HAP-1 (cell line): ENCODE measurements at places on chromosomes 5 and 9.

GRCh38 chr9:33818847-33819500 lies 2.0 kb downstream of the UBE2R2 start:
- no peak for DNase-seq

GRCh38 chr9:22044583-22044982 lies 35.5 kb upstream of the CDKN2B start:
- no peak for DNase-seq

DNA sequence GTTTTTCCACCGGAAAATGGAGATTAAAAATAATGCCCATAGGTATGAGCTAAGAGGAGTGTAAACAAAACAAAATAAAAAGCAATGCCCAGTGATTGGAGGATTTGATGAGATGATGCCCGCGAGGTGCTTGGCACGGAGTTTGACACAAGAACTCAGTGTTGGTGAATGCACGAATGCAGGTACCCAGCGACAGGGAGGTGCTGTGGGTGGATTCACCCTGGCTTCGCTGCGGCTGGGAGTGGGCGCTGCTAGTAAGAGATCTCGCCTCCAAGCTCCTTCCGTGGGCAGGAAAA lies 526 bp upstream of the STXBP1 start:
- DNase-seq = no peak

- DNase-seq = no peak
These were observed 48.4 kb upstream of the EPB41L4B start for GRCh38 chr9:109369285-109369684.

DNA sequence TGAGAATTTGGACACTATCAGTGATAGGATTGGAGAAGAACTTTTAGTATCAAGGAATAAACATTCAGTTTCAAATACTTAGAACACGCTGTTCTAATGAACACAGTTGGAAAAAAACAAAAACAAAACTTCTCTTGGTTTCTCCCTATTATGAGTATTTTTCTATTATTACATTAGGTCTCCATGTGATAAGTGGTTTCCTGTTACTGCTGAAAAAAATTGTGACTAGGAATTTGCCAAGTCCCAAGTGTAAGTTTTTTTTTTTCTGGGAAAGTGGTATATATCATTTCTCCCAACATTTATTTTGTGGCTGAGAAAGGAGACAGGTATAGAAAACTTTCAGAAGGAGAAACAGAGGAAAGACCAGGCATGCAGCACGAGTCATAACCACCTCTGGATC lies 41.1 kb downstream of the PCSK1 start:
- no peak for DNase-seq

GRCh38 chr5:142915813-142916424 lies 145.7 kb downstream of the ARHGAP26 start:
- DNase-seq = peak; percentile 63

- DNase-seq = no peak
These were observed at the start of gene WNT8A for GRCh38 chr5:138083702-138084101. Gene WNT8A, plus strand, starts transcription at chr5:138084033. Its CDS starts 95 bp downstream, at chr5:138084128.

DNA sequence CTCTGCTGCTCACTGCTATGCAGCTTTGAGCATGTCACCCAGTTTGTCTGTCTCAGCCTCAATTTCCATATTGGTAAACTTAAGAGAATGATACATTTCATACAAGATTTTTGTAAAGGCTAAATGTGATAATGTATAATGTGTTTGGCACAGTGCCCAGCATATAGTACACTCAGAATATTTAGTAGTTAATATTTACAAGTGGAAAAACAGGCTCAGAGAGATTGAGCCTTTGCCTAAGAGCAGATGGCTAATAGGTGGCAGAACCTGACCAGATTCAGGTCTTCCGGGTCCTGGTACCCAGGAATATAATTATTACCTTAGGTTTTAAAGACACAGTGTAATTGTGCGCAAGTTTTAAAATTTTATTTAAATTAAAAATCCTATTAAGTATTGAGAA lies 46.8 kb upstream of the KIAA1958 start:
- DNase-seq = no peak

DNA sequence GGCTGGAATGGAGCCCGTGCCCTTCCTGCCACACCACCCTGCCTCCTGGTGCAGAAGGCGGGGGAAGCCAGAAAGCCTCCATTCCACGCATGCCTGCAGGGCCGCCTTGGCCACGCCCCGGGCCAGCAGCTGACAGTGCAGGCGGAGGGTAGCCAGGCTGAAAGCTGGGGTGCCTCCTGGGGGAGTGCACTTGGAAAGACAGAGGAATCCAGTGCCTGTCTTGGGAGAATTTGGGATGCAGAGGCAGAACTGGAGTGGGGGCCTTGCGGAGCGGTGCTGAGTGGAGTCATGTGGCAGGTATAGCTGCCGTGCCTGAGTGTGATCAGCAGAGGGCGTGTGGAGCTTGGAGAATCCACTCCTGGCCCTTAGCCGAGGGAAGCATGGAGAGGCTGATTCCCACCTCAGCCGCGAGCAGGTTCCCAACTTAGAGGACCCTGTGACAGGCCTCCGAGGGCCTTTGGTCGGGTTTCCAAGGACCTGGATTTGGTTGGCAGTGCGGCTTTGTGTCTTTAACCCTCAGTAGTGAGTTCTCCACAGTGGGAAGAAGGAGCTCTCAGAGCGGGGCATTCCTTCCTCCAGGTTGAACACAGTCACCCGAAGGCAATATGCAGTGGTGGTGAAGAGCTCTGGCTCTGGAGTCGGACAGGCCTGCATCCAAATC lies 9.1 kb upstream of the URM1 start:
- DNase-seq = peak; percentile 83

GRCh38 chr5:139903450-139903794 lies 107.8 kb downstream of the PSD2 start:
- DNase-seq = no peak

DNA sequence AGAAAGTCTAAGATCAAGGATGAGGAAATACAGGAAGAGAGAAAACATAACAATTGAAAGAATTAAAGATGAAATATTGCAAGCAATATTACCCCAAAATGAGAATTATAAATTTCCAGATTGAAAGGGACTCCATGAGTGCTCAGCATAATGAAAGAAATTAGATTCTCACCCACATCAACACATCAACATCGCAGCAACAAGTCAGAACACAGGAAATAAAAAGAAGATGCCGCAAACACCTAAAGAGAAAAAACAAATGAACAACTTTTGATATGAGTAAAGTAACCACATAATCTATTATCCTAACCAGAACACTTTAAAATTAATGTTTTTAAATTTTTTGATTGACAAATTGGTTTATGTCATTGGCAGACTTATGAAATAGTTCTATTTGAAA lies 318.3 kb upstream of the PTGER4 start:
- DNase-seq = no peak

DNA sequence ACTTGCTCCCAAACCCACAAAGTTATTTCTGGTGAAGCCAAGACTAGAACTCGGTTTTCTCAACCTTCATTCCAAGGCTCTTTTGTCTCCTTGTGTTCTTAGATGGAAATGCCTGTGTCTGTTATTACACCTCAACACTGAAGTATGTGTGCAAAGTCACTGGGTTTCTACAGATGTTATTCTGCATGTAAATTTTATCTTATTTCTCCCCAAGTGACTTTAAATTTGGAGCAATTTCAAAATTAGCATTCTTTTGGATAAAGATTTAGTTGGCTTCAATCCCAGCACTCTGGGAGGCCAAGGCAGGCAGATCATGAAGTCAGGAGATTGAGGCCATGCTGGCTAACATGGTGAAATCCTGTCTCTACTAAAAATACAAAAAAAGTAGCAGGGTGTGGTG lies 104.4 kb upstream of the GNA14 start:
- no peak for DNase-seq

DNA sequence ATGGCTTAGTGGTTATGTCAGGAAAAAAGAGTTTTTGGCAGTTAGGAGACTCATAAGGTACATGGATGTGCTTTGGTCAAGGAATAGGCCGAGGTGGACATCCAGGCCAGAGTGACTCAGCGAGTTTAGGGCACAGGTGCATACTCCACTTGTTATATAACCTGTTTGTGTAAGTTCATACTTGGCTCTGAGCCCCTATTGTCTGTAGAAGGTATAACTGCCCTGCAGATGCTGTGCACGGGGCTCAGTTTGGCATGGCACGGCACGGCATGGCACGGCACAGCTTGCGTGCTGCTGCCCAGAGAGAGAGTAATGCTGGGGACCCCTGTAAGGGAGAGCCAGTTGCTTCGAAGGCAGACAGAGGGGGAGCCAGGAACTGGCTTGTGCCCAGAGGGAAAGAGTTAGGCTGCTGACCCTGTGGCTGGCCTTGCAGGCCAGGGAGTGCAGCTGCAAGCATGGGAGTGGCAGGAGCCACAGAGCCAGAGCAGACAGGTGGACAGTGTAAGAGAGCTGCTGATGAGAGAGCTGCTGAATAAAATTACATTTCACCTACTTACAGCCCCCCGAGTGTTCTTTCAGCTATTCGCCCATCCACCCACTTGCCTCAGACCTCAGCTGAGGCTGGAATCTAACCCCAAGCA lies 32.2 kb downstream of the GCNT4 start:
- no peak for DNase-seq

DNA sequence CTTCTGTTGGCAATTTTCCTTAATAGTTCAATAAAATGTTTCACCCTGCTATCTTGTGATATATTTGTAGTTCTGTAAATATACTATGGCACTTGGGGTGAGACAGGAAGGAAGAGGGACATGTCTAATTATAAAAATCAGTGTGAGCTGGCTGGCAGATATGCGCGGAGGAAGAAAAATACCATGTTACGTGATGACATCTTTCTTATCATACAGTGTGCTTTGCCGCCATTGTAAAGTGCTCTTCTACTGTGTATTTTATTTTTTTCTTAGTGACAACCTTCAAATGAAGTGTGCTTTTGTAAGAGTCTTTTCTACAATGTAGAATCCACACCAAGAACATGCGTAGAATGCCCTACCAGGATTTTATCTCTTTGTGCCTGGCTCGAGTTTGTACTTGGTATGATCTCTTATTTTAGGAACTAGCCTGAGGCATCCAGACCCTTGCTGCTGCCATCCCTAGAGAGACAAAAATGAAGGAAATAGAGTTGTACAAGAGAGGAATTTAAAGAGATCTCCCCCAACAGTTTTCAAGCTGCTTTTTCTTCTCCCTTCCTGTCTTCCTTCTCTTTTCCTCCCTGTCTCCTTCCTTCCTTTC lies 46.7 kb upstream of the RIOK2 start:
- no peak for DNase-seq

GRCh38 chr9:76232861-76233489 lies 161.3 kb downstream of the RFK start:
- DNase-seq = no peak

DNA sequence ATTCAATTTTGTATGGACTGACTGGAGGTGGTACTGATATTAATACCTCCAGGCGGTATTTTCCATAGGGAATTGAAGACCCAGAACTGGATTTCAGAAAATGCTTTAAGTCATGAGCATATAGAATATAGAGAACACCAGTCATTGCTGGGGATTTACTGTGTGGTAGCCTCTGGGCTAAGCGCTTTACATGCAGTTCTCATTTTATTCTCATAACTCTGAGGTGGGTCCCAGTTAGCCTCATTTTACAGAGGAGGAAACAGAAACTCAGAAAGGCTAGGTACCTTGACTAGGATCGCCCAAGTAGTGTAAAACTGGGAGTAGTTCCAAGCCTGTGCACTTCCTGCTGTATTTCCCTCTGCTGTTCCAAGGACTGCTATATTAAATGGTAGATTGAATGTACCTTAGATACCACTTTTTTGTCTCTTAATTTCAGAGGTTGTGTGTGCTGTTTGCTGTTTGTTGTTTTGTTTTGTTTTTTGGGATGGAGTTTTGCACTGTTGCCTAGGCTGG lies 13.8 kb downstream of the SLC44A1 start:
- DNase-seq = no peak

DNA sequence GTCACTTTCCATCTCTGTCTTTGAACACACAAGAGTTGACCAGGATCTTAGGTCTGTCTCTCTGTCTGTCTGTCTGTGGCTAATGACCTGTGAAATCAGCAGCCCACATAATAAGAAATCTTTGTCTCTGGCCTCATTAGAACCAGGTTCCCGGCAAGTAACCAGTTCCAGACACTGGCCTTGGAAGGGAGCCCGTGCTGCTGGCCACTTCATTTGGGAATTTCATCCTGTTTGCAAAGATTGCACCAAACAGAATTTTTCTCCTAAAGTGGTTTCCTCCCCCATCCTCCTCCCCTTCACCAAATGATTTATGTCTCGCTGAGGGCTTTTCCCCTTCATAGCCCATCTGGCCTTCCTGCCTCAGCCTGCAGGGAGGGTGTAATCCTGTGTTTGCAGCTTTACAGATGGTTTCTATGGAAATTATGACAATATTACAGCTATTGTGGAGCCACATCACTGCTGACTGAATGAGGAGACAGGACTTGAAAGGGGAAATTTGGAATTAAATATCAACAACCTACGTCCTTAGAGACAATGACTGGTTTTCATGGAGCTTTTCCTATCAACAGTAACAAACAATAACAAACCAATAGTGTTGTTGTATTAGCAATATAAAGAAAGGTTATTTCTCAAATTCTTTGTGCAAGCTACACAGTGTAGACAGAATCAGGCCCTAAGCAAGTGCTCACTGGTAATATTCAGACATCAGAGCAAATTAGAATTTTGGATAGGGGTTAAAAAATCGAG lies 25.7 kb downstream of the DPYSL3 start:
- DNase-seq = peak; percentile 16

- peak; percentile 20 for DNase-seq
These were observed 16.1 kb downstream of the GFI1B start for GRCh38 chr9:132994410-132995120.

DNA sequence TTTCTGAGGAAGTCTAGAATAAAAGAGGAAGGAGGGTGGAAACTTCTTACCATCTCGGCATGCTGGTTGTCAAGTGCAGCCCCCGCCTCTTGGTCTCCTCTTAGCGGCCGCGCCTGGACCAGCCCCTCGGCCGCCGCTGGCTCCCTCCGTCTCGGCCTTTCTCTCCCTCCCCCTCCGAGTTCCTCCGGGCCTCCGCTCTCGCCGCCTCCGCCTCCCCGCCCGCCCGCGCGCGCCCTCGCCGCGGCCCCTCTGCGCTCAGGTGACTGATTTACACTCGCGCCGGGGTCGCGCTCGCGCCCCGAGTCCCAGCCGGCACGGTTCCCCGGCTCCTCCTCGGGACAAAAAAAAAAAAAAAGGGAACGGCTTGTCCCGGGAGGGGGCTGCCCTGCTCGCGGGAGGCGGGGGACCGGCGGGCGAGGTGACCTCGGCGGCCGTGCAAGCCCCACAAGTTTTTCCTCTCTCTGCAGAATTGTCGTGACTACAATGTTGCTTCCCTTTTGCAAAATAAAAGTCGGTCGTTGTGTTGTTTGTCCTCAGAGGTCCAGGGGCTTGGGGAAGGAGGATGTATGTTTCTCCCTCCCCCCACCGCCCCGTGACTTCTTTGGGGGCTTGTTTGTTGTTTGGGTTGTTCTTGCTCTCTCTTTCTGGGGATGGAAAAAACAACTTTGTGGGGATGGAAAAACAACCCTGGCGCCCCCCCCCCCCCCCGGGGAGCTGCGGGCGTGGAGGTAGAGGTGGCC lies at the start of gene BNC2:
TSS of gene BNC2 (minus strand) at position 75 of the 740 bp plus-strand sequence. CDS start at position 53, 22 bp downstream.
- peak; percentile 80 for DNase-seq
